NCI-H1417 treated with DMSO at 0.1 percent for 48 hours (cell line): ENCODE measurements at places on chromosomes 5 and 9.

DNA sequence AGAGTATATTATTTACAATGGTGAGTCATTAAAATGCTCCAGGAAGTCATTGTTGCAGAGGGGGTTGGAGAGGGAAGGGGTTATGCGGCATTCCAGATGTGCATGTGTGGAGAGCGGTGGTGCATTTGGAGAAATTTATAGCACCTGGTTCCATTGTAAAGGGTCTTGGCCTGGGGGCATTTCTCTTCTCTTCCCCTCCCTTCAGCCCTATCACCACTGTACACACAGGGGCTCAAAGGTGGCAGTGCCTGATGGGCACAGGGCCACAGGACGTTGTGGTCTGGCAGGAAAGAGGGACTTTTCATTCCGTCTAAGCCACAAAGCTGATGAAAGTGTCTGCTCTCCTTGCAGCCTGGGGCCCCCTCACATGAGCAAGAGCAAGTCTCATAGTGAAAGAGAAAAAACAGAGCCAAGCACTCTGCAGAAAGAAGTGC is 442.4 kb upstream of the ZNF462 start:
- no peak for DNase-seq

DNA sequence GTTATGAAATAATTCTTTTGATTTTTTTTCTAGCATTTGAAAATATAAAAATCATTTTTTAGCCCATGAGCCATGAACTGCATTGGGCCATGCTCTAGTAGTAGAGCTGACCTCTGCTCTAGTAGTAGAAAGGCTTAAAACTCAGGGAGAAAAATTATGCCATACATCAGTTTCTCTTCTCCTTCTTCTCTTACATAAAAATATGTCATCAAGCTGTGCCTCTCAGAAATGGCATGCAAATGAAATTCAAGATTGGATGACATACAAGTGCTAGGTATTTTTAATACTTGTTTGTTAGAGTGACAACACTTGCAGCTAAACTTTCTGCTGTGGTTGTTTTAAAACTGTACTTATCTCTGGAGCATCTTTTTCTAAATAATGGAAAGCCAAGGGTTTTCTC is 42.1 kb upstream of the TMOD1 start:
- no peak for DNase-seq

GRCh38 chr5:122175852-122176251 is 46.5 kb downstream of the ZNF474 start:
- DNase-seq = no peak

- DNase-seq = no peak
These were observed 149.1 kb downstream of the GHR start for GRCh38 chr5:42572313-42572712.

DNA sequence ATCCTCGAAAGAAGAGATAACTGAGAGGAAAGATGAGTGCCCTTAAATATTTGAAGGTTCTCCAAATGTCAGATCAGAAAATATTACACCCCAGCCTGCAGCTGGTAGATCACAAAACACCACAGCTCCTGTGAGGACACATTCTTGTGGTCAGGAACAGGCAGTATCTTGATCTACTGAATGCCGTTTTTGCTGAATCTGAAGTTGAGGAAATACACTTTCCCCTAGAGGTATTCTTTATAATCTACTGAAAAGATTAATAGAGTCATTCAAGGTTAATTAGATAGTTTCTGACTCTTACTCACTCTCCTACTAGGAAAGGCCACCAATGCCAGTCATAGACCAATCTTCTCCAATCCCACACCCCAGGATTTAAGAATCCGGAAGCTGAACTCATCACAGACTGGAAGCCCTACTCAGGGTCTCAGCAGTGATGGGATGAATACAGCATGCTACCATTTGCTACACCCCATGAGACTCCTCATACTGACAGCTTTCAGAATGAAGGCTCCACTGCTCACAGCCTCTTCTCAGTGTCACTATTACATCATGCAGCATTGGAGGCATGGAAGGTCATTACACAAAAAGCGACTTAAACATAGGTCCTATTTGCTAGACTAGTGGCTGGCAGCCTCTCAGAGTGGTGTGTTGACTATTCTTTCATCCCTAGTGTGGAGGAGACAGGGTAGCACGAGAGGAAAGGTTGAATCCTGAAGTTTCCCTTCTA is 143.9 kb upstream of the SLC1A3 start:
- no peak for DNase-seq

DNA sequence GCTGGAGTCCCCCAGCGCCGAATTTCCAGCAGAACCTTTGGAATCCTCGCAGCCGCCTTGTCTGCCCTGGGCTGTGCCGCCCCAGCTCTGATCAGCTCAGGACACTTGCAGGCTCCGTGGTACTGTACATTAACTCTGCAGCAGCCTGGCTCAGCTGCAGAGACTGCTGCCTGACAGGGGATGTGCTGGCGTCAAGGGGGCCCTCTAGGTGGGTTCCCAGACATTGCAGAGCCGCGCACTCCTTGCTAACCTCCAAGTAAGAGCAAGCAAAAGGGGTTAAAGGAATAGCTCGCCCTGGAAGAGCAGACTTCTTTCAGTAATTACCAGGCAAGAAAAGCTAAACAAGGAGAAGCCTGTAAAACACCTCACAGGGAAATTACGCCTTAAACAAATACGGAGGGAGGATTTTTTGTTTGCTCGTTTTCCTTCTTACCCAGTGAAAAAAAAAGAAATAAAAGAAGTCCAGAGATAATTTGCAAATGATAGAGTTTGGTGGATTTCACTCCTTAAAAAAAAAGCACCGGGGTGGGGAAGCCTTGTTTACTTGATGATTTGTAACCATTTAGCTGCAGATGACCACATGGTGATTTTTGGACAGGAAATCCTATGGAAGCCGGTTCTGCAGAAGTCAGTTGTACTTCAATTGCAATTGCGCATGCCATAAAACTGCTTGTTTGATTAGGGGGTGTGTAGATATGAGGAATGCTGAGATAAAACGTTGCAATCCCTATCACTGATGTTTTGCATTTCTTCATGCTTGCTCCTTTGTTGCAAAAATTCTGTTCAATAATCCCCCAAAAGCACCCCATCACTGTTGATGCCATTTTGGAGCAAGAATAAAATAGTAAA is 305.8 kb downstream of the PDE4D start:
- peak; percentile 41 for DNase-seq

GRCh38 chr5:173090639-173091038 is 34.5 kb downstream of the CREBRF start:
- no peak for DNase-seq

- no peak for DNase-seq
These were observed 988.3 kb downstream of the DTWD2 start for GRCh38 chr5:117999939-118000549.

- DNase-seq = no peak
These were observed 16.9 kb upstream of the NANS start for GRCh38 chr9:98039607-98040017.
